AG10803 (cell line): ENCODE measurements at places on chromosomes 1 and 21.

DNA sequence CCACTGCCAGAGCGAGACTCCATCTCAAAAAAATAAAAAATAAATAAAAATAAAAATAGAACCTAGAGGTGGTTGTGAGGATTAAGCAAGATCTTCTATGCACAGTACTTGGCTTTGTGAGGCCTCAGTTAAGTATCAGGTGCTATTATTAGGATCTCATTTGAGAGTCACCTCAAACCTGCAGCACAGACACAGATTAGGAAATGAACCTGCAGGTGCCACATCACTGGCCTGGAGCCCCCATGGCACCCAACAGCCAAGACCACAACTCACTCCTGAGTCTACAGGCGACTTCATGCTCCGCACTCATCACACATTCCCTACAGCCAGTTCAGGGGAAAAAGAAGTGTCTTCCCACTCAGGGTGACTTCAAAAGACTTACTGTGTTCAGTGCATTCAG, 176.8 kb downstream of the SLC45A1 start:
- no peak for DNase-seq

DNA sequence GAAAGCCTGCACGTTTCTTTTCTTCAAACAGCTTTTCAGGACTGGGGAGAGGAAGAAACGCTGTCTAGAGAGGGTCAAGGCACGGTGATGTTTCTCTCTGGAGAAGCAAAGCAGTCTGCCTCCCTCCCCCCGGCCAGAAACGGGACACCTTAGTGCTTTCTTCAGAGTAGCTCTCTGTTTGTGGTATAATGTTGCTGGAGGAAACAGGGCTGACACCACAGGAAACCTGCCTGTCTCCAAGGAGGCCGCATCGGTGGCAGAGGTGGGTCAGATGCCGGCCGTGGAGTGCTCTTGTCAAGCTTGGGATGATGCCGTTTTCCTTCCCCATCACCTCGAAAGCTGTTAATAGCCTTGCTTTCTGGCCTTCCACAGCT, 139.4 kb downstream of the DHRS3 start:
- no peak for DNase-seq

- DNase-seq = no peak
These were observed 20.4 kb upstream of the C1orf105 start for GRCh38 chr1:172399756-172400721.

- DNase-seq = no peak
These were observed 30.0 kb downstream of the IARS2 start for GRCh38 chr1:220123889-220124288.

DNA sequence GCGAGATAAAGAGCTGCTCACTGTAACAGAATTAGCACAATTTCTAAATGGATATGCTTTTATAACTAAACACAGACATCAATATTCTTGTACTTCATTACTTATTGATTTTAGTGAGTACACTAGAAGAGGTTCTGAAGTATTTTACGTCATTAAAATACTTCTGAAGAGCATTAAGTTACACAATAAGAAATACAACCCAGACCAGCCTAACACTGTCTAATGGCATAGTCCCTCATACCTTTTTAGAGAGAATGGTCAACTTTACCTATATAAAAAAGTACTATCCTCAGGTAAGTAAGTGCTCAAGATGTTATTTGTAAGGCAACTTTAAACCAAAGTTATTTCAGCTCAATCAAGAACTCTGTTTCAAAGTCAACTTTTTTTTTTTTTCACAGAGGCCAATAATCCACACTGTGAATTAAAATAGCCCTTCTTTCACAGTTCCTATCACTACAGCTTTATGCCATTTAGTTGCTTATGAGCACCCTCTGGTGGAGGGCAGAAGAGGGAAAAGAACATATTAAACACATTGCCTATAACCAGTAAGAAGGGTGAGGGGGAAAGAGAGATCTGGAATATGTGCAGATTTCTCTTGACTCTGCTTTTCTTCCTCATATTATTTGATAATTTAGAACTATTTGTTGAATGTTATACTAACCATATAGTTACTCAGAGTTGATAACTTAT, 182.1 kb upstream of the DMRTA2 start:
- DNase-seq = peak; percentile 46

- DNase-seq = peak; percentile 23
These were observed 33.0 kb downstream of the CDK18 start for GRCh38 chr1:205537386-205538018.

GRCh38 chr1:219312967-219313366, 139.3 kb downstream of the LYPLAL1 start:
- peak; percentile 24 for DNase-seq
